ENCODE measurements at places on chromosomes 11 and 22.

DNA sequence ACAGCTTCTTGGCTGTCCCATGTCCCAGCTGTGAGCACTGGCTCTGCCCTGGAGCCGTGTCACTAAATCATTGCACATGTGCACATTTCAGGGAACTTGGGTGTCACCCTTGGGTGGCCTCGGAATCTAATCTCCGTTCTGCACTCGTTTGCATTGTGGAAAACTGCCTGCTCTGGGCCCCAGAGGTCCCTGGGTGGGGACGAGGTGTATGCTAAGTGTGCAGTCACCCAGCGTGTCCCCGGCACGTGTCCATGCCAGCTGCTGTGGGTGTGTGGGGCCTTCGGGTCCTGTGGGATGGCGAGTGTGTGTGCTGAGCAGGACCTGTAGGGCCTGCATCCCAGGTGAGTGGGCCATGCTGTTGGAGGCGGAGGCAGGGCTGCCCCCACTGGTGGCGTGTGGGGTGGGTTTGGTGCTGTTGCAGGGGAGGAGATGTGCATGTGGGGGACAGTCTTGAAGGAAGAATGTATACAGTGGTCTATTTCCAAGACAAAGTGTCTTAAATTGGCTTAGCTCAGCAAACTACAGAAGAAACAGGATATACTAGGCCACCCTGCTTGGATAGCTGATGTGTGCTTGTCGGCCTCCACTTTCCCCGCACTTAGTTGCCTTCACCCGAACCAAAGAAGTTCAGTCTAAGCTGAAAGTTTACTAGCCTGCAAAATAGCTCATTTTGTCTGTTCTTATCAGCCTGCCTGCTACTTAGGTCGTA lies 14.6 kb downstream of the TANGO2 start:
- no peak for DNase-seq

DNA sequence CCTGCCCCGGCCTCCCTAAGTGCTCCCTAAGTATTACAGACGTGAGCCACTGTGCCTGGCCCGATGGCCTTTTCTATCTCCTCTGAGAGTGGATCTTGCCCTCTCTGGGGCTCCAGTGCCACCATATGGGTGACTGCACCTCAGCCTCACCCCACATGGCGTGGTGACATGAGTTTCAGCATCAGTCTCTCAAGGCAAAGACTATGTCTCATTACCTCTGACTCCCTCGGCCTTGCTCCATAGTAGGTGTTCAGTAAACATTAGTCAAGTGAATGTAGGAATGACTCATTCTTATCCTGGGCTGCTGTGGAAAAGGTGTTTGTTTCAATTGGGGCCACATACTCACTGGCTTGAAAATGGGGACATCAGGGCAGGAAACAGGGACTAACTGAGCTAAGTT lies 168.8 kb downstream of the GRIK4 start:
- DNase-seq = no peak

- DNase-seq = no peak
Measured at GRCh38 chr22:27019827-27020226, 362.4 kb downstream of the MIAT start.

GRCh38 chr11:70483077-70483861 lies 84.9 kb downstream of the CTTN start:
- DNase-seq = peak; percentile 93

DNA sequence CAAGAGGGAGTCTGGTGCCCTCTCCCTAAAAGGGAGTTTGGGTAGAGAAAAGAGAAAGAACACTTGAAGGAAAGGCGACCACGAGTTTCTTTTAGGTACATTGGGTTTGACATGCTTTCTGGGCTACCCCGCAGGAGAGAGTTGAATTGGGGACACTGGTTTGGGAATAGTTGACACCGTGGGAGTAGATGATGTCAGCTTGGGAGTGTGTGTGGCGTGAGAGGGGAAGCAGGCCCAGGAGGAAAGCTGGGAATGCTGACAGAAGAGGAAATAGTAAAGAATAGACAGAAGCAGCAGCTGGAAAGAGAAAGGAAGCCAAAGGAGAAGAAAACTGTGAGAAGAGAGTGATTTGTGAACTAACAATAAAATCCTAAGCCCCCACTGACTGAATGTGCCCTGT lies 442.9 kb downstream of the DYNC2H1 start:
- no peak for DNase-seq

- DNase-seq = no peak
Measured at GRCh38 chr11:131154351-131154750, 216.1 kb upstream of the NTM start.

GRCh38 chr22:21964918-21965484 lies 12.4 kb upstream of the PPM1F start:
- no peak for DNase-seq

- DNase-seq = peak; percentile 89
Measured at GRCh38 chr22:39946503-39947219, 13.5 kb upstream of the TMA7B start.

- DNase-seq = no peak
Measured at GRCh38 chr22:46580940-46581537, 39.1 kb upstream of the GRAMD4 start.
